ENCODE measurements at places on chromosomes 7 and 10. TPM values are rescaled to one million over a fixed set of nuclear protein-coding genes. Genes with fewer than 3 reads are reported as not detected.

Gene TMEM273
- total RNA-seq = 44.9 TPM

Gene IDI2
- not detected for total RNA-seq

Gene ARF5
- total RNA-seq = 107 TPM

Gene SPDYE3
- total RNA-seq = not detected

Gene FKBP9
- total RNA-seq = 0.53 TPM

Gene BUB3
- total RNA-seq = 319 TPM

Gene APBB1IP
- 73.8 TPM for total RNA-seq

Gene SDK1
- total RNA-seq = 0.05 TPM

Gene AP5Z1
- 51.2 TPM for total RNA-seq

Gene NKX1-2
- total RNA-seq = not detected

Gene HOXA13
- total RNA-seq = not detected

Gene GRM8
- total RNA-seq = not detected

Gene HOXA4
- total RNA-seq = not detected

Gene TRDMT1
- 9.2 TPM for total RNA-seq

Gene PIK3AP1
- total RNA-seq = 11.5 TPM

Gene CYP26C1
- 0.05 TPM for total RNA-seq

Gene CDK1
- total RNA-seq = 123 TPM

Gene VAX1
- not detected for total RNA-seq

Gene TMEM196
- total RNA-seq = not detected

Gene ZNF239
- not detected for total RNA-seq

Gene GAD2
- total RNA-seq = not detected

Gene PTPRE
- total RNA-seq = 16.5 TPM

Gene LEP
- not detected for total RNA-seq

Gene SPDYE6
- total RNA-seq = not detected

Gene CALHM1
- total RNA-seq = 0.47 TPM

Gene MYL7
- not detected for total RNA-seq

Gene LOXL4
- total RNA-seq = not detected
